ENCODE measurements at places on chromosomes 12 and 14.

GRCh38 chr12:80257920-80258319, 158.6 kb downstream of the OTOGL start:
- no peak for DNase-seq

DNA sequence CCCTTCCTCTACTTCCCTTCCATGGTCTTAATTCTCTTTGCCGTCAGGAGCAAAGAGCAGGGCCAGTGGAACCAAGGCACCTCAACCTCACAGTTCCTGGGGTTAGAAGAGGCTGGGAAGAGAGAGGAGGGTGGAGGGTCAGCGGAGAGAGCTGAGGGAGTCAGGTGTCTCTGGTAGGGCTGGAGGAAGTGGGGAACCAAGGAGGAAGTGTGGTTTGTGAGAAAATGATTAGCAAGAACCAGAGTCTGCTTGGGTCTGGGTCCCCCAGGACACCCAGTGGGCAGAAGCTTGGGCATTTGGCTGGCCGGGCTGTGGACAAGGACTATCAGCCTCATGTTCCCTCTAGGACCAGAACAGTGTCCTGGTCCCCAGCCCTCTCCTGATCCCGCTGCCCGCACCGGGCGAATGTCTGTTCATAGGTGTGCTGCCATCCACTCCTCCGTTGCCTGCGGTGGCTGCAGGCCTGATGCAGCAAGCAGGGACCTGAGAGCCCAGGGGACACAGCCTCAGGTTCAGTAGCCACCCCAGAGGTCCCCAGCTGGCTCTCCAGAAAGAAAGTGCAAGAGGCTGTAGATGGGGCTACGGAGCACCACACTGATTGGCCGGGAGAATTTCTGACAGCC, 2.3 kb downstream of the HOXC12 start:
- no peak for DNase-seq

DNA sequence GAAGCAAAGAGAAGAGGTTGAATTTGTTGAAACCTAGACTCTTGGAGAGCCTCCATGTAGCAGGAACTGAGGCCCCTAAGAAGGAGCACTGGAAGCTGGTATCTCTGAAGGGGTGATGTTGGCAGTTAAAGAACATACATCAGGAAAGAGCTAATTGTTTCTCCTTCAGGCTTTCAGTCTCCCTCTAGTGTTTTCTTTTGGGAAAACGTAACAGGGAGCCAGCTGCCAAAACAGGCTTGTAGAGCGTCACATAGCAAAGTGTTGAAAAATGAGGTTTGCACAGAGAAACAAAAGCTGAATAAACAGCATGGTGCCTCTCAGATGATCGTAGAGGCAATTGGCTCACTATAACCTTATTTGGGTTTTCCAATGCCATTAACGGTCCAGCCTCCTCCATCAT, 46.9 kb upstream of the CAND1 start:
- DNase-seq, result no peak

GRCh38 chr12:4961311-4961710, 51.6 kb downstream of the KCNA1 start:
- no peak for DNase-seq

- peak; percentile 41 for DNase-seq
Measured at GRCh38 chr12:6921996-6922946, 5.5 kb upstream of the ATN1 start.

DNA sequence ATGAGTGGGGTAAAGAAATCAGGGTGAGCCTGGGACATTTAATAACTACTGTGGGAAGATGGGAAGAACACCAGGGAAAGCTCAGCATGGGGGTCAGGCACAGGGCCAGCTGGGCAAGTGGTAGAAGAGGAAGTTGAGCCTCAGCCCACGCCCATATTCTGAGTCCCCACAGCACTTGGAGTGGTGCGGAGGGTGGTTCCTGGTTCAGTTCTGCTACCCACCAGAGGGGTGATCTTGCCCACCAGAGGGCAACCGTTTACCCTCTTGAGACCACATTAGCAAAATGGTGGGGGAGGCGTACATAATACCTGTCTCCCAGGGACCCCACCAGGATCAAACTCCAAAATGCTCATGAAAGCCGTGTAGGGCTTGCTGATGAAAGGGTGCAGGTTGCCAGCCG, 16.8 kb upstream of the ANKRD33 start:
- DNase-seq, result peak; percentile 80

DNA sequence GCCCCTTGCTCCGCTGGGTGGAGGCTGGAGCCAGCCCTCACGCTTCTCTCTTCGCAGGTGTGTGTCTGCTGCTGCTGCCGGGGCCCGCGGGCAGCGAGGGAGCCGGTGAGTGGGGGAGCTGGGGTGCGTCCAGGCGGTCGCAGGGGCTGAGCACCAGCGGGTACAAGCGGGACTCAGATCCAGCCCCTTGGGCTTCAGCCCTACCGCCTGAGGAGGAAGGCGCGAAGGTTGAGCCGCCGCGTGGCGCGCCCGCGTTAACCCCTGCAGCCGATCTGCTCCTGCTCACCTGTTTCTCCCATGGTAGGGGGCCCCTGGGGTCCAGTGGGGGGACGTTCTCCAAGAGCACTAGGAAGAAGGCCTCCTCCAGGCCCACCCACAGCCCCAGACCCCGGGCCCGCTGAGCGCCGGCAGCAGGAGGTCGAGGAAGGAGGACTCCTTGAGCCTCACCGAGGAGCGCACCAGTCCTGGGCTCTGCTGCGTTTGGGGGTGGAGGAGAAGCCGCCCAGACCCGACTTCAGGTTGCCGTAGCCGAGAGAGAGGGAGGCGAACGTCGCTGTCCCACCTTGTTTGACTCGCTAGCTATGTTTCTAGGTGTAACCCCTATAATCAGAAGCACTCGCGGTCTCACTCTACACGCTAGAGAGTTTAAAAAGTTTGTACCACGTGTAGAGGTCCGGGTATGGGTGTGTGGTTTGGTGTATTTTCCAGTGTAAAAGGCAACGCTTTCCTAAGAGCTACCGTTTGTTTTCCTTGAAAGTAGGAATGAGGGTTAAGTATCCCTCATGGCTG, 834 bp downstream of the COCH start:
- peak; percentile 38 for DNase-seq

DNA sequence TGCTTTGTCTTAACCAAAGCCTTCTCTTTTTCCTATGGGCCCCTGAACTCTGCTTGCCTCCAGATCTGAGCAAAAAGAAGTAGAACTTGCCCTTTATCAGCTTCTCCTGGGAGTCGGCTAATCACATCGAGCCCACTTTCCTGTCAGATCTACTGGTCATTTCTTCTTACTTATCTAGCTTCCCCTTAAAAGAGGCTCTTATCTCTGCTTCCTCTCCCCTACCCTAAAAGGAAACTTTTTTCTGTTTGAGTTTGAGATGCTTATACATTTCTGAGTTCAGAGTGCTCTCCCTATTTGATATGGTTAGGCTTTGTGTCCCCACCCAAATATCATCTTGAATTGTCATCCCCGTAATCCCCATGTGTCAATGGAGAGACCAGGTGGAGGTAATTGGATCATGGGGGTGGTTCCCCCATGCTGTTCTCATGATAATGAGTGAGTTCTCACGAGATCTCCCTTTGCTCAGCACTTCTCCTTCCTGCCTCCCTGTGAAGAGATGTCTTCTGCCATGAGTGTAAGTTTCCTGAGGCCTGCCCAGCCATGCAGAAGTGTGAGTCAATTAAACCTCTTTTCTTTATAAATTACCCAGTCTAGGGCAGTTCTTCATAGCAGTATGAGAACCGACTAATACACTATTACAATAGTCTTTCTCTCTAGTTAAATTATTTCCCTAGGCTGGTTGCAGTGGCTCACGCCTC, 114.7 kb upstream of the AMN1 start:
- DNase-seq, result no peak

GRCh38 chr14:75715926-75716780, 55.1 kb downstream of the TTLL5 start:
- DNase-seq, result no peak

DNA sequence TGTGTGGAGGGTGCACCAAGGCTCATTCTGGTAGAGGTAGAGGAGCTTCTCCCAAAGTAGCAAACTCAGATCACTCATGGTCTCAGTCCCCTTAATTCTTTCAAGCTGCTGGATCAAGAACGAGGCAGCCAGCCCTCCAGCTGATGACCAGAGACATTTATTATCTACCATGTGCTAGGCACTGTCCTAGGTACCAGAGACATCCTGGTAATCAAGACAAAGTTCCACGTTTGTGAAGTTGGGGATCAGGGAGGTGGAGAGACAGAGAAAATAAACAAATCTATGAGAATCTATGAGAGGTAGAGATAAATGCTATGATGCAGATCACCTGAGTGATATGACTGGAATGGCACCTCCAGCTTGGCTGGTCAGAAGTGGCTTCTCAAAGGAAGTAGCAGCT, 130.2 kb downstream of the CRADD start:
- DNase-seq, result no peak

DNA sequence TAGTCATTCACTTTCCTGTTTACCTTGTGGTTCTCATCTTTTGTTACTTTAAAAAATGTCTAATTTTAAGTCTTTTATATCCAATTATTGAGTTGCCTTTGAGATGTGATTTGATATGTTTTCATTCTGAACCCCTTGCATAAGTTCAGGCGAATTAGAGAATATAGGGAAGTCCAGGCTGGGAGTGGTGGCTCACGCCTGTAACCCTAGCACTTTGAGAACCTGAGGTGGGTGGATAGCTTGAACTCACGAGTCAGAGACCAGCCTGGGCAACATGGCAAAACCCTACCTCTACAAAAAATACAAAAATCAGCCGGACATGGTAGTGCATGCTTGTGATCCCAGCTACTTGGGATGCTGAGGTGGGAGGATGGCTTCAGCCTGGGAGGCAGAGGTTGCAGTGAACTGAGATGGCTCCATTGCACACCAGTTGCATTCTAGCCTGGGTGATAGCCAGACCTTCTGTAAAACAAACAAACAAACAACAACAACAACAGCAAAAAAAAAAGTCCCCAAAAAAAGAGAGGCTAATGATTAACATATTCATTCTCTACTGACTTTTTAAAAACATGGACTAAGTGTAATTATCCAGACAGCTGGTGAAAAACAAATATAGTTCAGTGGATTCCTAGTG, 451.1 kb upstream of the RGS6 start:
- no peak for DNase-seq

DNA sequence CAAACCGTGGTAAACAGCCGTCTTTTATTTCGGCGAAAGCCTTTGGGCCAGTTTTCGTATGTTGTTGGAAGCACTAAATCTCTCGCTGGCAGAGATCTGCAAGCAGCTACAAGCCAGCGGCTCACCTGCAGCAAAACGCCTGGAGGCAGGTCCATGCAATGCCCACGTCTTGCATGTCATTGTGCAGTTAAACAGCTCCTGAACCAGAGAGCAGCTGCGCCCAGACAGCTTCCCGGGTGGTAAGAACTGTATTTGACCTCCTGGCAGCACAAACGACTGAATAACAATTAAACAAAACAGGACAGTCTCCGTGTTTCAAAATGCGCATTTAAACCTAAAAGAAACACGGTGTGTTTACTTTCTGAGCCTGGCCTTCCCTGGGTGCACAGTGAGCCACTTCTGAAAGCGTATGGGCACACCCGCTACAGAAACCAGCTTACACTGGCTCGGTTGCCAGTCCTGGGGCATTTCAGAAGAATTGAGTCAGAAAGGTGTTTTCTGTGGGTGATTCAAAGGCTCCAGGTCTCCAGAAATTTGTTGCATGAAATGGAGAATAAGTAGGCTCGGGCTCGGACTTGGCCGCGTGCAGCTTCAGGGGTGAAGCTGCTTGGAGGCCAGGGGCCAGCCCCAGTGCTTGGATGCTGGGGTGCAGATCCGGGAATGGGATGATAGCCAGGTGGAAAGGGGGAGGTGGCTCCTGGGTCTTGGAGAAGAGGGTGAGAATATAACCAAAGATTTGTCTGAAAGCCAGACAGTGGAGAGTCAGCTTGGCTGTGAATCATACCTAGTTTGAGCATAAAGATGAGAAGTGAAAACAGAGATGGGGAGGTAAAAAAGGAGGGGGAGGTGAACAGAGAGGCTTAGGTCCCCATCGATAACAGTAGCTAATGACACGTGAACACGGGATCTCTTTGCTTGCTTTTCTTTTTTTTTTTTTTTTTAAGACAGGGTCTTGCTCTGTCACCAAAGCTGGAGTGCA, 24.9 kb upstream of the FZD10 start:
- DNase-seq, result no peak

GRCh38 chr14:89386212-89386886, 30.7 kb downstream of the FOXN3 start:
- DNase-seq, result peak; percentile 54

GRCh38 chr12:98645572-98646067, 530 bp downstream of the APAF1 start:
- DNase-seq, result no peak

DNA sequence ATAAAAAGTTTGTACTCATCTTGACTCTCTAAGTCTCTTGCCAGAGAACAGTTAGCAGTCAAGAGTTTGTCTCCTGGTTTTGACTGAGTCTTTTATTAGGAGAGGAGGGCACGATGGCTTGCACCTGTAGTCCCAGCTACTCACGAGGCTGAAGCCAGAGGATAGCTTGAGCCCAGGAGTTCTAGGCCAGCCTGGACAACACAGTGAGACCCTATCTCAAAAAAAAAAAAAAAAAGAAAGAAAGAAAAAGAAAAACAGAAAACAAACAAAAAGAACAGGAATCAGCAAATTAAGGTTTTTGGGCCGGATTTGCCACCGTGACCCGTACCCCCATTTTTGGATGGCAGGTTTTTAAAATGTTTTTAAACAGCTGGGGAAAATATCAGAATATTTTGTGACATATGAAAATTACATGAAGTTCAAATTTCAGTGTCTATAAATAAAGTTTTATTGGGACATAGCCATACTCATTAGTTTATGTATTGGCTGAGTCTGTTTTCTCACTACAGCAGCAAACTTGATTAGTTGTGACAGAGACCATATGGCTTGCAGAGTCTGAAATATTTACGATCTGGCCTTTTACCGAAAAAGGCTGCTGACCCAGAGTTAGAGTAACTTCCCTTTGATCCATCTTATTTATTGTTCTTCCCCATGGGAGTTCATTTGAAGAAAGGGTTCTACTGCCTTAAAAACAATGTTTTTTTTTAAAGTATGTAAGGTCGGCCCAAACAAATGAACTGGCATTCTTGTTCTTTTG, 31.2 kb downstream of the VEZT start:
- DNase-seq, result no peak

DNA sequence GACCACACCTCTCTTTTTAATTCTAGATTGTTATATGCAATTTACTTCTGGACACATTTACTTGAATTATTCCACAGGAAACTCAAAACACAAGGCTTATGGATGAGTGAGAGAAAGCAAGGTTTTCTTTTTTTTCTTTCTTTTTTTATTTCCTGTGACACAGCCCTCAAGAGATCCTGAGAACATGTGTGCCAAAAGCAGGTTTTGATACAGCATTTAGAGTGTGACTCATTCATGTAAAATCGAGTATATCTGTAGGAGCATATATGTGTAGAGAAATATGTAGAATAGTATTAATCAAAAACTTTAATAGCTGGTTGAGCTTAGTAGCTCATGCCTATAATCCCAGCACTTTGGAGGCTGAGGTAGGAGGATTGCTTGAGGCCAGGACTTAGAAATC, 4.4 kb upstream of the MAX start:
- no peak for DNase-seq

DNA sequence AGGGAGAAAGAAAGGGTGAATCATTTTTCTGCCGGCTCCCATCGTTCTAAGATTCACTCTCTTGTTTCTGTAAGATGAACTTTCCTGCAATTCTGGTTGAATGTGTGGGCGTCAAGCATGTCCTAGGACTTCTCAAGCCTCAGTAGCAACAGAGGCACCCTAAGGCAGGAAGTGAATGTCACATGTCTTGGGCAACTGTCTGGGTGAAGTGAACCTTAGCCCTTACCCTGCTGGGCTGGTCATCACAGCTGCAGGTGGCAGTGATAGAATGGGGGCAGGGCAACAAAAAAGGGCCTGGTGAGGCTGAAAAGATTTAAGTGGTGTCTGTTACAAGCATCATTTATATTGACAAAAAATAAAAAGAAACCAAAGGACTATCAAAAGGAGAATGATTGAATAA, 45.9 kb upstream of the CAND1 start:
- no peak for DNase-seq

Data from Right ventricle myocardium superior (tissue), 1 donor.